ENCODE measurements at places on chromosomes 6 and 20.

DNA sequence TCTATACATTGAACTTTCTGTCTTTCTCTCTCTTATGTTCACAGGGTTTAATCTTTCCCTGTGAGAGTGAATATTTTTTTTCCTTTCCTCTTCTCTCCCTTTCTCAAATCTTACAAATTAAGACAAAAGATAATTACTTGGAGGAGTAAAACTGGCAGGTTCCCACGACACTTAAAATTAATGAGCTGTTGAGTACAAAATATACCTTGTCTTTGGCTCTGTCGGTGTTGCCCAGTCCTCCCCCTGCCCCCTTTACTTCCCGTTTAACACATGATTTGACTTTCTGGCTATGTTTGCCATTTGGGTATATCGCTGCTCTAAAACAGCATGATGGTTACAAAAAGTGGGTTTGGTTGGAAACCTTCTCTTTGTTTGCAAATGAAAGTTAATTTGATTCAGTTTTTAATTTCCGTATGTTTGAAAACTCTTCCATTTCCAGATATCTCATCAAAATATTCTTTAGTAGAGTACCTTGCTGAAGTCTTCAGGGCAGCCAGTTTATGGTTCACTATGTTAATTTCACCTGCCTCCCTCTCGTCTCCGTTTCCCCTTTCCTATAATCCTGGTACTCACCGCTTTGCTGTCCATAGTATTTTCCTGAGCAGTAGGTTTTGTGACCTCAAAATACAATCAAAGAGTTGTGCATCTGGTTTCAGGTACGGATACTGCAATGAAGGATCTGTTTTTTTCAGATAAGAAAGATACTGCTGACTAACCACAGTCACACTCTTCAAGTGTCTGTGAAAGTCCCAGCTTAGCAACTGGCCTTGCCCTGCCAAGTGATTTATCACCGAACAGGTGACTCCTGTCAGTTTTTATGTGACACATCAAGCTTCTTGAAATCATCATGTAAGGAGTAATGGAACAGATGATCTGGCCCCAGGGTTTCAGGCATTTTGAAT, 181.2 kb downstream of the DTNBP1 start:
- no peak for DNase-seq

GRCh38 chr20:49882171-49882970, 33.0 kb downstream of the SPATA2 start:
- DNase-seq, result no peak

DNA sequence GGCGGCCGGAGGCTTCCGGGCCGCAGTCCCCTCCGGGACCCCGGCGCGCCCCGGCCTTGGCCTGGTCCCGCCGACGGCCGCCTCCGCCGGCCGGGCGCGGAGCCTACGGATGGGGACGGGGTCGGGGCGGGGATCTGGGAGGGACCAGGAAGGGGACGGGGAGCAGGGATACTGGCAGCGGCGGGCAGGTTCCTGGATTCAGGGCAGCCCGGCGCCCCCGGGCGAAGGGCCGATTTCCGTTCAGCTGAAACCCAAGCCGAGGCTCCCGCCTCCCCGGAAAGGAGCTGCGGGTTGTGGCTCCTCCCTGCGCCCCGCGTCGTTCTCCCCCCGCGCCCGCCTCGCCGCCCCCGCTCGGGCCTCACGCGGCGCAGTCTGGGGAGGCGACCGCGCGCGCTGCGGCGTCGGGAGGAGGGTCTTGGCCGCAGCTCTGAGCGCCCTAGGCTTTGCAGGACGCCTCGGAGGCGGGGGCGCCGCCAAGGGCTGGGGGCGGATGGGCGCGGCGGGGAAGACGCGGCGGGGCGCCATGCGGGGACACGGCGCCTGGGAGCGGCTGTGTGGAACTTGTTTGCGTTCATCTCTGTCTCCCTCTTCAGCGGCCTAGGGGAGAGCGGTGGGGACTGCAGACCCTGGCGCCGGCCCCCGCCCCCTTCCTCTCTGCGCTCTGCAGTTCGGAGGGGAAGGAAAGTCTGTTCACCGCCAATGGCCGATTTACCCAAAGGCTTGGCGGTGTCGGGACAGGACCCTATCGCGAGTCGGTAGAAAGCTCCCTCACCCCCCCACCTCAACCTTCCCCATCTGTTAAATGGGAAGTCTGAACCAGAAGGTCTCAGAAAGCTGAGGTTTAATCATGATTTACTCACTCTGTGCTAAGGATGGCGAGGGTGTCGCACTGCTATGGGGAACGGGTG, 22.7 kb upstream of the TMEM181 start:
- DNase-seq, result no peak

GRCh38 chr6:89035252-89036101, 45.1 kb upstream of the PNRC1 start:
- DNase-seq, result peak; percentile 72

DNA sequence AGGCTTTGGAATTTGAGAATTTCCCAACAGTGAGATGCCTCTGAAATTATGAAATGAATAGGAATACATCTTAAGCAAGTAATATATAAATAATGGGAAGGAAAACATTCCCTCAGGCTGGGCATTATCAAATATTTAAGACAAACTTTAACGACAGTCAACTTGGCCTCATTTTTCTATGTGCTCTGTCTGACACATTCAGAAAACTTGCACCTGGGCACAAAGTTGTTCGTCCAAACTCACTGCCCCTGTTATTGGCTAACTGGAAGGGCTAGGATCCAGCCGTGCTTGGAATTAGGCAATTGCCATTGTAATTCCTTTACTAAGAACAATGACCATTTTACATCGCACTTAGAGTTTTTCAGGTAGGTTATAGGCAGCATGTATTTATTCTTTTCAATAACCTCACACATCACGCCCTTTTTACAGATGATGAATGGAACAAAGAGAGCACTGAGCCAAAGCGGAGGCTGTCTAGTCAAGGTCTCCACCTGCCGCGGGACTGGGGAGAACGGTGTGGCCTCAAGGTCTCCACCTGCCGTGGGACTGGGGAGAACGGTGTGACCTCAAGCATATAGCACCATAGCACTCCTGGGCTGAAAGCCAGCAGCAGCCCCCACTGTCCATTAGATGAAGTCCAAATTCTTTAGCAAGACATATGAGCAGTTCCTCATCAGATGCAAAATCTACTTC, 40.7 kb upstream of the FOXQ1 start:
- no peak for DNase-seq

GRCh38 chr20:42749556-42749955, 440.1 kb downstream of the PTPRT start:
- no peak for DNase-seq

GRCh38 chr6:147141711-147142308, 62.4 kb upstream of the STXBP5 start:
- DNase-seq, result no peak

GRCh38 chr6:15841937-15842726, 179.3 kb upstream of the DTNBP1 start:
- no peak for DNase-seq

- no peak for DNase-seq
Observed at GRCh38 chr6:6560909-6561308, 27.6 kb upstream of the LY86 start.

GRCh38 chr6:81762606-81763005, 10.1 kb upstream of the TENT5A start:
- no peak for DNase-seq

DNA sequence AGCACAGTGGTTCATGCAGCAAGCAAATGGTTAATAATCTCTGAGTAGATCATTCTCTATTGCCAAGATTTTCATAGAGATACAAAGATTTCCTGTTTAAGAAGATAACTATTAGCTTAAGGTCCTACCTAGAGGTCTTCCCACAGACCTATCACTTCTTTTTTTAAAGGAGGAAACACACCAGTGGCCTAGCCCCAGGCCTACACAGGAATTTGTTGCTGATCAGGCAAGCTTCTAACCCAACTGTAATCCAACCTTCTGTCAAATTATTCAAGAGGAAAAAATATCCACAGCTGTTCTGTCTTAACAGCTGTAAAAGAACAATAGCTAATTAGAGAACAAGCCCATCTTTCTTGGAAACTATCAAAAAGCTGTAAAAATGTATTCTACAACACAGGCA, 332.8 kb downstream of the BTBD9 start:
- no peak for DNase-seq

- no peak for DNase-seq
Observed at GRCh38 chr6:56837322-56837894, 117.5 kb upstream of the BEND6 start.

GRCh38 chr6:29633534-29633905, 537 bp upstream of the GABBR1 start:
- DNase-seq, result no peak

DNA sequence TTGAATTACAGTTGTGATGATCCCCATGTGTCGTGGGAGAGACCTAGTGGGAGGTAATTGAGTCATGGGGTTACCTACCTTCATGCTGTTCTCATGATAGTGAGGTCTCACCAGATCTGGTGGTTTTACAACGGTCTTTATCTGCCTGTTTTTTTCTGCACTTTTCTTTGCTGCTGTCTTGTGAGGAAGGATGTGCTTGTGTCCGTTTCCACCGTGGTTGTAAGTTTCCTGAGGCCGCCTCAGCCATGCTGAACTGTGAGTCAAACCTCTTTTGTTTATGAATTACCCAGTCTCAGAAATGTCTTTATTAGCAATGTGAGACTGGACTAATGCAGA, 6.5 kb upstream of the RANBP9 start:
- no peak for DNase-seq

GRCh38 chr6:165184192-165184979, 125.0 kb downstream of the C6orf118 start:
- DNase-seq, result no peak

GRCh38 chr6:161684731-161685475, 411.0 kb upstream of the AGPAT4 start:
- DNase-seq, result no peak

- DNase-seq, result no peak
Observed at GRCh38 chr6:23630726-23631635, 495.0 kb upstream of the NRSN1 start.

DNA sequence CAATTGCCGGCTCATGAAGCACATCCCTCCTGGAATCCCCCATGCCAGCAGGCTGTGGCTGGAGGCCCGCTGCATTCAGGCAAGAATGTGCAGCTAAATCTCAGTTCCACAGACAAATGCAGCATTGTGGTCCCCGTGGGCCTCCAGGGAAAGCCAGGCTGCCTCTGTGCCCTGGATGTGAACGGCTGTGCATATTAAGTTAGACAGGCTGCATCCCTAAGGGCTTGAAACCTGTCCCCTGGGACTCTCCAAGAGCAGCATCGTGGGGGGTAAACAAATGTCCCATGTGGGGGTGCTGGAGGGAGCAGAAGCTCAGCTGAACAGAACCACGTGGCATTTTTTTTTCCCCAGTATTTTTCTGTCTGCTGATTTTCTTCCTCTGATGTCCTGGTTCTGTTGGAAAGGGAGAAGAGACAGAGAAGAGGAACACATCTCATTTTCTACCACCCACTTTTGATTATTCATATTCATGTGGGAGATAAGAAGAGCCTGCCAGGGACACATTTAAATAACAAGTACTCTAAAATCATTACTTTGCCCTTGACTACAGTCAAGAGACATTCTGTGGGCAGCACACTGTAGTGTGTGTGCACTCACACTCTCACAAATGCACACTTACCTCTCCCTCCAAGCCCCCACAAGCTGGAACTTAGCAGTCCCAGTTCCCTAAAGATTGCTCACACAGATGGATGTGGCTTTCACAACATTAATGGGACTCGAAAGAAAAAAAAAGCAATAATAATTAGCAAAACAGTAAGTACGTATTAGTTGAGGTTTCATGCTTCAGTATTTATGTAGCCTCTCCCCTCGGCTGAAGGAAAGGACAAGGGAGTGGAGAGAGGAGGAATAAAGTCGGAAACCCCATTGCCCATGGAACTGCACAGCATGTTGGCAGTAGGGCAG, 16.9 kb downstream of the GFOD1 start:
- no peak for DNase-seq

GRCh38 chr6:157370755-157371154, 10.2 kb upstream of the ZDHHC14 start:
- DNase-seq, result no peak

- DNase-seq, result no peak
Observed at GRCh38 chr6:135267085-135267484, 86.0 kb downstream of the MYB start.

Data from non-pigmented ciliary epithelial cell (primary cell).